CD4-positive, alpha-beta T cell treated with Interleukin-1 beta for 1 hour (primary cell): ENCODE measurements at places on chromosomes 7 and 10.

GRCh38 chr10:80290474-80291220 lies 1.2 kb upstream of the MAT1A start:
- no peak for DNase-seq

- no peak for DNase-seq
Measured at GRCh38 chr10:23403278-23403677, 35.6 kb upstream of the OTUD1 start.

DNA sequence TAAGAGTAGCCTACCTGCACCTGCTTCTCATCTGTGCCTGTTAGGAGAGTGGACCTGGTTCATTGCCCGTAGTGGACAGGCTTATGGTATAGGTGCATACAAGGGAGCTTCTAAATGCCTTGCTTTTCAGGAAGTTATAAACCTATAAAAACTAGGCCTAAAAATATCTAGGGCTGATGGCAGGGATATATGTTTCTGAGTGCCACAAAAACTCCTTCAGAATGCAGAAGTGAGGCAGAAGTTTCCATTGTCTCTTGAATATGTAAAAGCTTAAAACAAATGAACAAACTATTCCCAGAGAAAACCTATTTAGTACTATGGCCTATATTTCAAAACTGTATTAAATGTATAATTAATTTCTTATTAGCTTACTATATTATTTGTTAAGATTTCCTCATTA lies 91.8 kb downstream of the RNLS start:
- DNase-seq = no peak

- DNase-seq = no peak
Measured at GRCh38 chr7:92612501-92612900, 22.3 kb upstream of the FAM133B start.

- DNase-seq = no peak
Measured at GRCh38 chr10:91603931-91604331, 28.9 kb downstream of the PPP1R3C start.

GRCh38 chr7:103811290-103811689 lies 178.2 kb downstream of the RELN start:
- DNase-seq = no peak

GRCh38 chr7:30751696-30752273 lies at the start of gene INMT:
Gene INMT (plus strand): TSS chr7:30752135. CDS start chr7:30752151, 16 bp downstream.
- DNase-seq = no peak

GRCh38 chr7:92608380-92609322 lies 18.5 kb upstream of the FAM133B start:
- DNase-seq = no peak

- no peak for DNase-seq
Measured at GRCh38 chr7:81638198-81638597, 131.6 kb downstream of the HGF start.

- DNase-seq = no peak
Measured at GRCh38 chr10:33869028-33869427, 534.6 kb upstream of the NRP1 start.
